ENCODE measurements at places on chromosomes 1 and 21.

DNA sequence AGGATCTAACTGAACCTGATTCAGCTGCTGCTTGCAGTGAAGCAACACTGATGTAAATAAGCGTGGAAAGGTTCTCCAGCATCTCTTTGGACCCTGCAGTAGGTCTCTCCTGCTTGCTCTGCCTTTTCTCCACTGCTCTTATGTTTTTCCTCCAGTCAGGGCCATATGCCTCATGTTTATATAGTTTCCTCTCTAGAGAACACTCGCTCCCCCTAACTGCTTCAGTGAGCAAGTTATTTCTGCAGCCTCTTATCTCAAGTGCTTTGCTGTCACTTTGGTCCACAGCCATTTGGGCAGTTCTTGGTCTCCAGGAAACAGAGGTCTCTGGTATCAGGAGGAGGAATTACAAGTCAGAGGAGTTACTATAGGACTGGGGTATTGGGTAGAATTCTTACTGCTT, 5.3 kb downstream of the PRUNE1 start:
- H3K36me3 ChIP-seq, result peaks cover 6% of the 10 kb centered on the region
- peaks cover 26% of the 10 kb centered on the region for H3K4me1 ChIP-seq
- no peak for DNase-seq
- H3K4me3 ChIP-seq, result no peak overlapping the region

- peaks cover 2% of the 10 kb centered on the region for H3K4me1 ChIP-seq
- no peak for DNase-seq
- H3K27ac ChIP-seq, result no peak overlapping the region
- H3K36me3 ChIP-seq, result no peaks in the 10 kb centered on the region
- H3K27me3 ChIP-seq, result no peaks in the 10 kb centered on the region
- no peak overlapping the region for H3K4me3 ChIP-seq
These were observed 67.1 kb downstream of the CD58 start for GRCh38 chr1:116503546-116504307.

DNA sequence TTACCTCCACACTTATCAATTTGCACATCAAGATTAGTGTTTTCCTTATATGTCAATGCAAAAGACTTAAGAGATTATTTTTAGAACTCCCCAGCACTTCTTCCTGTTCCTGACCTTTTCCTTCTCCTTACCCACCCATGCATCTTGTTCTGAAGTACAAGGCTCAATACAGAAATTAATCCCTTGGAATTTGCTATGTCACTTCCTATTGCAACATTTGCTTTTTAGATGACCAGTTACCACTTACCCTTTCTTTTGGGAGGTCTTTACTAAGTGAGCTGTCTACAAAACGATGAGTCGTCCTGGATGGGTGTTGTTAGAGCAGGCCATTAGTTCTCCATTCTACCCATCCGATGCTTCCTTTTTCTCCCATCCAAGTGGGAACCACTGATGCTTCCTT, 221.2 kb downstream of the FMN2 start:
- no peak for DNase-seq
- H3K4me3 ChIP-seq, result no peak overlapping the region
- peaks cover 4% of the 10 kb centered on the region for H3K4me1 ChIP-seq
- no peak overlapping the region for H3K27ac ChIP-seq
- no peaks in the 10 kb centered on the region for H3K27me3 ChIP-seq

DNA sequence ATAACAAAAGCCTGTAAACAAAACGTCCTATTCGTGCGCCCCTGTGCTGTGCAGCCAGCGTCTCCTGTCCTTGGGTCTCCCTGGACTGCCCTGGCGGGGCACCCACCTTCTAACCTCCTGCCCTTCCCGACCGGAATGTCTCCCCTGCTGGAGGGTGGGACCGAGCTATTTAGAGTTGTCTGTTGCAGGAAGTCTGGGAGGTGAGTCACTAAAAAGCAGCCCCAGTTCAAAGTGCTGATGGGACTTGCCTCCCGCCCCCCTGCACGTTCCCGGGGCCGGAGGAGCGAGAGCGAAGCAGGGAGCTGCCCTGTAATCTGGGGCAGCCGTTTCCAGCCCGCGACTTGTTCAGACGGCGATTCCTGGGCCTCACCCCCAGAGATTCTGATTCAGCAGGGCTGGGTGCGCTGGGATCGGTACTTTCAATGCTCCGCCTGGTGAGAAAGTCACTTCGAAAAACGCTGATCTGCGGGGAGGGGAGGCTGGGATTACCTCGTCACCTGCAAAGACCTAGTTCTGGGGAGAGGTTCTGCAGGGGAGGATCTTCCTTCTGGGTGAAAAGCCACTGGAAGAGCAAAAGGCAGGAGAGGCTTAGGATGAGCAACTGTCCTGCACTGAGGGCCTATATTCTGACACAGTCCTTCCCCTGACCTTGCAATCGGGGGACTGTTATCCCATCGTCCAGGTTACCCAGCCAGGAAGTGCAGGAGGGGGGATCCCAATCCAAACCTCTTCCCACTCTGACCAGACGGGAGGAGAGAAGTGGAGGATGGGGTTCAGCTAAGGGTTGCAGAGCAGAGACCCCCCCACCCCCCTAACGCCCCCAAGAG, 1.2 kb upstream of the DHRS3 start:
- DNase-seq, result no peak
- H3K27ac ChIP-seq, result peak overlapping the region; percentile 100
- peaks cover 62% of the 10 kb centered on the region for H3K4me1 ChIP-seq

GRCh38 chr1:24966724-24967346, 36.8 kb upstream of the RUNX3 start:
- no peak for DNase-seq
- H3K27me3 ChIP-seq, result peaks cover 3% of the 10 kb centered on the region
- no peak overlapping the region for H3K27ac ChIP-seq
- peaks cover 17% of the 10 kb centered on the region for H3K4me1 ChIP-seq
- H3K4me3 ChIP-seq, result no peak overlapping the region

DNA sequence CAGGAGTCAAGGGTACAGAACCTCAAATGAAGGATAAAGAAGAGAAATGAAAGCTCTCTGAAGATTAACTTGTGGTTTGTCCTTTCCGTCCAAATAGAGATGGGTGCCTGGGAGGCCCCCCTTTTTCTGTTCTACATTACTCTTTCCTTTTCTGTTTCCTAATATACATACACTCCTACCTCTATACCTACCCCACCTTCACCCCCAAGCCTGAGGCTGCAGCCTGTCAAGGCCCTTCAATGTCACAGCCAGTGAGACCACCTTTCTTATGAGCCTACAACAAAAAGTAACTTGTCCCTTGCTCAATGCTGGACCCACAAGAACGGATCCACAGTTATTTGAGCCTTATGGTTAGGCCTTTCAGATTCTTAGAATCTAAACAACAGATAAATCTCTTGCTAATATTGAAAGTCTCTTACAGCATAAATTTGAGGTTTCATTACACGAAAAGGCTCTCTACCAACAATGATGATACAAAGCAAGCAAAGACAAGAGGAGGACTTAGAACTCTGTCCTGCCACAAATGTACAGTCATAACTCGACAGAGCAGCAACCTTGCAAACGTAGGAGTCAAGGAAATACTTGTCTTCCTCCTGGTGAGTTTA, 4.1 kb upstream of the TRAF3IP3 start:
- no peak overlapping the region for H3K4me3 ChIP-seq
- no peaks in the 10 kb centered on the region for H3K36me3 ChIP-seq
- no peak overlapping the region for H3K27ac ChIP-seq
- peaks cover 7% of the 10 kb centered on the region for H3K4me1 ChIP-seq

DNA sequence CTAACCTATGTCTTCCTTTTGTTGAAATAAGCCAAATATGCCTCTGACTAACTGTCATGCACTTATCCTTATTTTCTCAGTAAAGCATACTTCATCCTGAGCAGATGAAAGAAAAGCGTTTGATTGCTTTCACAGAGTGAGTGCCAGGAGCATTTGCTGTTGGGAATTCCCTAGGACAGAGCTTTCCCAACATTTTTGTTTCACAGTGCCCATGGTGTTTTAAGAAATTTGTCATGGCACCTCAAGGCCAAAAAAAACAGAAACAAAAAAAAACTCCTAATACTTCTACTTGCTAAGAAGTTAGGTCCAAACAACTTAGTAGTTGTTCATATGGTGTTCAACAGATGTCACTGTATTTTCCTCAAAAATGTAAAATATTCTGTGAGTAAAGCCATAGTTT, 120.8 kb upstream of the BMP8A start:
- DNase-seq, result no peak
- no peaks in the 10 kb centered on the region for H3K27me3 ChIP-seq
- H3K4me3 ChIP-seq, result no peak overlapping the region
- H3K36me3 ChIP-seq, result peaks cover 31% of the 10 kb centered on the region
- no peak overlapping the region for H3K27ac ChIP-seq
- no peaks in the 10 kb centered on the region for H3K4me1 ChIP-seq

- H3K36me3 ChIP-seq, result peaks cover 2% of the 10 kb centered on the region
- no peak overlapping the region for H3K4me3 ChIP-seq
- H3K4me1 ChIP-seq, result peaks cover 11% of the 10 kb centered on the region
- no peak overlapping the region for H3K27ac ChIP-seq
These were observed 467.5 kb upstream of the CXADR start for GRCh38 chr21:17045214-17045853.

- peaks cover 3% of the 10 kb centered on the region for H3K4me1 ChIP-seq
- no peaks in the 10 kb centered on the region for H3K36me3 ChIP-seq
- peaks cover 11% of the 10 kb centered on the region for H3K27me3 ChIP-seq
- H3K4me3 ChIP-seq, result peak overlapping the region; percentile 46
These were observed 29.7 kb downstream of the HEYL start for GRCh38 chr1:39609618-39610331.

DNA sequence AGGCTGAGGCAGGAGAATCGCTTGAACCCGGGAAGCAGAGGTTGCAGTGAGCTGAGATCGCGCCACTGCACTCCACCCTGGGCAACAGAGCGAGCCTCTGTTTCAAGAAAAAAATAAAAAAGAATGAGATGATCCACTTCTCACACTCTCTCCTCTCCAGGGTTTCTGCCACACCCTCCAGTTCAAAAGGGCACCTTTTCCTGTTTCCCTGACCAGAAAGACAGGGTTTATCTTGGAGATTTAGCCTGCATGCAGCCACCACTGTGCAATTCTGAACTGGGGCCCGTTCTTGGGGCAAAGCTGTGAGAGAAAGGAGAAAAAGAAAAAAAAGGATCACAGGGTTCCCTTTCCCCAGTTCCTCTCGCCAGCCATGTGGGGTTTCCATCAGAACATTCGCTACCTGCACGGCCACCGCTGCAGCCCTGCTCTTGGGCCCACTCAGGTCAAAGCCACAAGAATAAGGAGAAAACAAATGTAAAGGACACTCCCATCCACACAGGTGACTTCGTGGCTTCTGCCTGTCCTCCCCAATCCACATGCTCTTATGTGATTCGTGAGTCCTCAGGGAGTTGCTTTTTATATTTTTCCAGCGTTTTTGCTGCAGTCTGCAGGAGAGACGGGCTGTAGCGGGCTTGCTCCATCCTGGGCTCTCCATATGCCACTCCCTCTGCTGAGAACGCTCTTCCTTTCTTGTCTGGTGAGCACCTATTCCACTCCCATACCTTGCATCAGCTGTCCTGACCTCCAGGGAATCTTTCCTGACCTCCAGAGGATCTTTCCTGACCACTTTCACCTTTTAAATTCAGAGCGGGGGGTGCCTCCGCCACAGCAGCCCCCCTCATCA, 26.4 kb downstream of the GNG4 start:
- no peak overlapping the region for H3K27ac ChIP-seq
- no peaks in the 10 kb centered on the region for H3K27me3 ChIP-seq
- H3K4me1 ChIP-seq, result peaks cover 13% of the 10 kb centered on the region
- no peak for DNase-seq
- H3K4me3 ChIP-seq, result no peak overlapping the region

GRCh38 chr1:184299406-184299790, 87.4 kb upstream of the C1orf21 start:
- DNase-seq, result no peak
- H3K4me3 ChIP-seq, result no peak overlapping the region
- peaks cover 11% of the 10 kb centered on the region for H3K4me1 ChIP-seq
- peaks cover 7% of the 10 kb centered on the region for H3K36me3 ChIP-seq

DNA sequence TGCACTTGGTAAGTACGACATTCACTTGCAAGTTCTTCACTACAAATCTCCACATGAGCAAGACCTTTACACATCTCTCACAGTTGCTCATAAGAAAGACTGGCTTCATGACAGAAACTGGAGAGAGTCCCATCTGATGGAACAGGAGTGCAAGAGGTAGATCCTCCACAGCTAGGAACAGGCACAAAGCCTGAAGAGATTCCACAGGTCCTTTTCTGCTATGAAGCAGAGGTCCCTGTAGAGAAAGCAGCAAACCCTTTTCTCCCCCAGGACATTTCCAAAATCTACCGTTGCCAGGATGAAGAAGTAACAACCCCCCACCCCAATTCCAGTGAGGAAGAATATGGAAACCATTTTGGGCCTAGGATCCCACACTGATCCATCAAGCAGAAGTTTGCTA, 47.3 kb downstream of the EIF4G3 start:
- peaks cover 4% of the 10 kb centered on the region for H3K4me1 ChIP-seq
- peak overlapping the region; percentile 48 for H3K27ac ChIP-seq
- peaks cover 28% of the 10 kb centered on the region for H3K36me3 ChIP-seq

DNA sequence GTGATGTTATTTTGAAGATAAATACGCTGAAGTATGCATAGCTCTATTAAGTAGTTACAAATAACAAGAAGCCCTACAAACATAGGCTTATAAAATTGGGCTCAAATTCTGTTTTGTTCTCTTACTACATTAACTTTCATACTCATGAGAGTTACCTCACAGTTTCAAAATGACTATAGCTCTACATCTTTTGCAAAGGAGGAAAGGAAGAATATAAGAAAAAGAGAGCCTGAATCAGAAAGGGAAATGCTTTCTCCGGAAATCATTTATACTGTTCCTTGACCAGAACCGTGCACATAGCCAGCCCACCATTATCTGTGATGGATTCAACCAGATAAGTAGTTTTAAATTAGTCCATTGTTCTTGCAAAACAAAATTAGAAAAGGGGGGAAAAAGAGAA, 1252.1 kb downstream of the NCAM2 start:
- no peak for DNase-seq
- H3K27ac ChIP-seq, result no peak overlapping the region

DNA sequence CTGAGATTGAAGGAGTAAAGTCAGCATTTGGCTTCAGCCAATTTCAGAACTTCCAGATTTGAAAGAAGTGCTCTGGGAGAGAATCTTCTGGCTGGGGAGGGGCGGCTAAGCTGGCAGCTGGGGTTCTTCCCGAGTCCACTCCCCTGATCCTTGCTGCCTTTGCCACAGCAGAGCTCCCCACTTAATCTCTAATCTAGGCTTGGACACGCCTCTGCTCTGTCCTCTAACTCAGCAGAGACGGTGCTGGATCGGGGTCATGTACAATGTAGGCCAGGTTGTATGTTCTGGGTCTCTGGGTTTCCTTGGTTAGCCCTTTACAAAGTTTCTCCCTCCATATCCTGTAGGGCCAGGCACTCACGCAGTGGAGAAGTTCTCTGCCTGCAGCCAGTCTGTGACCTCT, 10.1 kb upstream of the GSTM3 start:
- H3K27me3 ChIP-seq, result peaks cover 11% of the 10 kb centered on the region
- no peaks in the 10 kb centered on the region for H3K36me3 ChIP-seq
- no peak overlapping the region for H3K4me3 ChIP-seq
- no peak for DNase-seq
